ENCODE measurements at places on chromosomes 1 and 21.
A peak's percentile ranks its signal among the peaks of the same experiment; 100 is the strongest.

DNA sequence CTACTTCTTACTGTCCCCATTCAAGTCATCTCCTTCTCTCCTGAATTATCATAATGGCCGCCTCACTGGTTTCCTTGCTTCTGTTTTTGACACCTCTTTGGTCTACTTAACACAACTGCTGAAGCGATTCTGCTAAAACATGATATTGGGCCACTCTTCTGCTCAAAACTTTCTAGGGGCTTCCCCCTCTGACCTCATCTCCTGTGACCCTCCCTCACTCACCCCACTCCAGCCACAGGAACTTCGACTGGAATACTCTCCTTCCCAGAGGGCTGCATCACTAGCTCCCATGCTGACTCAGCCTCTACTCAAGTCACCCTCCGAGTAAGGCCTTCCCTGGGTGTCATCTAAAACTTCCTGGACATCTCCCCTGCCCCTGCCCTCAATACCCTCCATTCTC, 35.7 kb downstream of the NRIP1 start:
- no peak for DNase-seq

DNA sequence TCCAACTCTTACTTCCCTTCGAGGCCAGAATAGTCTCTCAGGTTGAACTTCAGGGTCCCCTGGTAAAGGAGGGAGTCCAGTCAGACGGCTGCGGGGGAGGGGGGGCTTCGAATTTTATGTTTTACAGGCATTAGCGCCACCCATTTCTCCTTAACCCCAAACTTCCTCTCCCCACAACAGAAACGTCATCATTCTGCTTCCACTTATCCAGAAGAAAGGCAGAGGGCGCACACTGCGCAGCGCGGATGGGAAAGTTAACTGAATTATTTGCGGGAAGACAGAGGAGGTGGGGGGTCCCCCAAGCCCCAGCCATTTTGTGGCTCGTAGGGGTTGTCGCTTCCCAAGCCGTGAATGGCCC, 529 bp upstream of the PRMT2 start:
- peak; percentile 95 for DNase-seq

- DNase-seq = no peak
Measured at GRCh38 chr1:186497651-186498050, 36.7 kb upstream of the PDC start.

GRCh38 chr1:199733125-199733524, 294.4 kb upstream of the NR5A2 start:
- DNase-seq = no peak

DNA sequence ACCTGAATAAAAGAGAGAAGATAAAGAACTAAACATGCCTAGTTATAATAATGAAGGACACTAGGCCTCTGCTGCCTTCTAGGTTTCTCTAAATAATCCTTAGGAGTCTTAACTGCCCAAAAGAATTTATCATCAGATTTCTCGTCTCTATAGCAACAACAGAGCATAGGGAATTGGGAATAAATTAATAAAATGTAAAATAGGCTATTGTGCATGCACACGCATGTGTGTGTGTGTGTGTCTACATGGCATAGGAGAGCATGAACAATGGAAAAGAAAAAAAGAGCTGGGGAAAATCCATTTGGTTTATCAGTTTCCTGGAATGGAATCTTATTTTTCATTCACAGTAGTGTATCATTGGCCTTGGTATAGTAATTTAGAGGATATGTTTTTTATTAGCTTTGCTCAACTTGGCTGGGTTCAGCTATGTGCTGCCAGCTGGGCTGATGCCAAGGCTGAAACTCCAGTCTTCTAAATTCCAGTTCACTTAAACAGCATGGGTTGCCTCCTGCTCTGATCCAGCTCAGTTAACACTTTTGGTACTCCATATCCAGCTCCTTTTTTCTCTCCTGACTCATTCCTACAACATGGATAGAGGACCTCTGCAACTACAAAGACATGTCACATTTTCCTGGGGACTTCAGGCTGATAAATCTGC, 80.6 kb upstream of the SLFNL1 start:
- no peak for DNase-seq

DNA sequence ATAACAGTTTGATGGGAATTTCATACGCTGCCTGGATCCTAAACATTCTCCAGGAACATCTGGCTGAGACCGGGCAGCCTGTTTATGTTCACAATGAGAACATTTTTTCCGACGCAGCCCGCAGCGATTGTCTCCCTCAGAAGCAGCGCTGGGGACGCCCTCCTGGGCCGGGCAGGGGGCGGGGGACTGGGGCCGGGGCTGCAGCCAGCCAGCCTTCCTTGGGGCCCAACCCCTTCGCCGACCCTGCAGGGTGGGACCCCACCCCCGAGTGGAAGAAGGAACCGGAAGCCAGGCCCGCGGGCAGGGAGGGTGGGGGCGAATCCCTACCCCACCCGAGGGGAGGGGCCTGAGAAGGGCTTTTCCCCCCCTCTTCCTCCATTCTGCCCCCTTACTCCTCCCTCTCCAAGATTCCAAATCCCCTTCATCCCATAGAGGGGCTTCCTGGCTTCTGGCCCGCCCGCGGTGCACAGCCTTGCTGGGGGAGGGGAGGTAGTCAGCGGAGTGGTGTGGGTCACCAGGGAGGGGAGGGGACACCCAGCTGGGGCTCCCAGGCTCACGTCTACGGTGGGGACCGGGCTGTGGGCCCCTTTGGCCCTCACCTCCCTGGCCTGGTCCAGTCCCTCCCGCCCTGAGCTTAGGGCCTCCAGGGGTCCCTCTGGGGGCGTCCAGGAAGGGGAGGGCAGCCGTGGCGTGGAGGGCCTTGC, 60.6 kb downstream of the WNT9A start:
- peak; percentile 62 for DNase-seq

DNA sequence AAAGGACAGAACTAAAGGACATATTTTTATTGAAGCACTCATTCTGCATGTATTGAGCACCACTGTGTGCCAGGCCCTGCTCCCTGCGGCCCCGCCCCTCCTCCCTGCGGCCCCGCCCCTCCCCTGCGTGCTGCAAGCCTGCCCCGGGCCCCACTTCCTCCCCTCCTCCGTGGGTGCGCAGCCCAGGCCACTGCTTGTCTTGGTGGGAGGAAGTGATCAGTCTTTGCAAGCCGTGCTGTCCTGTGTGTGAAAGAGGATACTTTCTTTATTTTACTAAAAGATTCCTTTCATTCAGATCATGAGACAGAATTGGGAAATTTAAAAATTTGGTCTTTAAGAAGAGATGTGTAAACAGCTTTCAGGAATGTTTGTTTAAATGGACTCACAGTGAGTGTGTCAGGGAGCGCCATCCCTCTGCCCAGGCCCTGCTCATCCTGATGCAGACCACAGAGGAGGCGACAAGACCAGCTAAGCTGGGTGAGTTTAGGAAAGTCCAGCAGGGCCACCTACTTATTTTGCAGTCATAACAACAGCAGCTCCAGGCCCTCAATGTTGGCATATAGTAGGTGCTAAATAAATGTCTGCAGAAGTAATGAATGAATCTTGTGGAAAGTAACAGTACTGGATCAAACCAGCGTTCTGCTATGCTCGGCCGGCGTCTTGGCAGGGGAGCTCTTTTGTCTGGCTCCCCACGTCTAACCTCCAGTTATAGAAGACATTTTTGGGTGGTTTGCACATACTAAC, 88.3 kb upstream of the SELENON start:
- peak; percentile 70 for DNase-seq

DNA sequence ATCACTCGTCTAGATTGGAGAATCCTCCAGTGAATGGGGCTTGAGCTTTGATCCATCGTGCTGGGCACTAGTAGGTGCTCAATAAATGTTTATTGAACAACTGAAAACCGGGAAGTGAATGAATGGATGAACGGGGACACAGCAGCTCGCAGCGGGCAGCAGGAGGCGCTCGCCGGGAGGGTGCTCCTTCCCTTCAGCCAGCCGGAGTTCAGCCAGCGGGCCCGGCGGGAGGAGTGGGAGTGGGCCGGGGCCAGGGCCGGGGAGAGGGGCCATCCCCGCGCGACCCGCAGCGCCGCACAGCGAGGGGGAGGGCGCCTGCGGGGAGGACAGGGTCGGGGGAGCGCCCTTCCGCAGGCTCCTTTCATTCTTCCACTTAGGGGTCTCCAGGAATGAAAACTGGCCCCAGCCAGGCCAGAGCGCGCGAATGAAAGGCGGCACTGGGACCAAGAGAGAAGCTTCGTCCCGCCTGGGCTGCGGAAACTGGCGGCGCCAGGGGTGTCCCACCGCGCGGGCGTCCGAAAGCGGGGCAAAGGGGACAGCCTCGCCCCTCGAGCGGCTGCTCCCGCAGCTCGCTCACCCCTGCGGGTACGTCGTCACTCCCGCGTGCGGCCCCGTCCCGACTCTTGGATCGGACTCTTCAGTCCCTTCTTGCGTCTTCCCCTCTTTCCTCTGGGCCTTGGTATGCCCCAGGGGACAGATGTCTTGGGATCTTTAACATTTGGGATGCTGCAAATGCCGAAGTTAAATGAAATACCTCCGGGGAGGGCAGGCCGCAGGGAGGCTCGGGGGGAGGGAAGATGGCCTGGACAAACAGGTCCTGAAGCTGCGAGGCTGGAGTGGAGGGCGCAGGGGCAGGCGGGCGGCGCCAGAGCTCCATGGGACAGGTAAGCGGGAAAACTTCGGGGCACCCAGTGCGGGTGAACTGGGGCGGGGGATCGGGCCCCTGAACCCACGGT, 3.6 kb upstream of the INAVA start:
- peak; percentile 45 for DNase-seq

- DNase-seq = no peak
Measured at GRCh38 chr21:42417533-42417932, 13.8 kb downstream of the UBASH3A start.

GRCh38 chr1:162336621-162337285, 39.9 kb downstream of the SPATA46 start:
- no peak for DNase-seq

- no peak for DNase-seq
Measured at GRCh38 chr1:212074313-212074712, 38.8 kb downstream of the DTL start.

- peak; percentile 83 for DNase-seq
Measured at GRCh38 chr1:202235856-202236837, 42.5 kb downstream of the LGR6 start.

GRCh38 chr1:206032380-206033140, 8.9 kb upstream of the CTSE start:
- no peak for DNase-seq

- peak; percentile 77 for DNase-seq
Measured at GRCh38 chr1:237851210-237851845, 39.4 kb downstream of the ZP4 start.

- DNase-seq = no peak
Measured at GRCh38 chr1:43799656-43800635, 92.6 kb downstream of the ST3GAL3 start.

DNA sequence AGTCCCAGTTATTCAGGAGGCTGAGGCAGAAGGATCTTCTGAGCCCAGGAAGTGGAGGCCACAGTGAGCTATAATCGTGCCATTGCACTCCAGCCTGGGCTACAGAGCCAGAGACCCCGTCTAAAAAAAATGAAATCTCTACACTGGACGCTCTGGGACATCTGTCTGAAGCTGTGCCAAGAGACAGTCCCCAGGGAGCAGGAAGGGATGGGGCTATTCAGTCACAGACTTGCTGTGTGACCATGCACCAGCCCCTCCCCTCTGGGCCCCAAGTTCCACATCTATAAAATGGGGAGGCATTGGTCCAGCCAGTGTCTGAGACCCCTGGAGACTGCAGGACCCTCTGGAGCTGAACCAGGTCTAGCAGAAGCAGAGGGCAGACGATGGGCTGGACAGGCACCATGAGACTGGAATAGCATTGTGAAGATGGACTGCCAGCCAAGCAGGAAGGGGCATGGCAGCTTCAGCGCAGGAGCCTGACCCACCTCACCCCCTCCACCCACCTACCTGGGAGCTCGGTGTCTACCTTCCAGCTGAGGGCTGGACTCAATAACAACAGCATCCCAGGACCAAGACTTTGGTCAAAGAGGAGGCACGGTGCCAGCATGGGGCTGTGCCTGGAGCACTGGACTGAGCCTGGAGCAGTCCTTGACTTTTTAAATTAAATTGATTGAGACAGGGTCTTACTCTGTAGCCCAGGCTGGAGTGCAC, 1.4 kb downstream of the TMEM54 start:
- no peak for DNase-seq

DNA sequence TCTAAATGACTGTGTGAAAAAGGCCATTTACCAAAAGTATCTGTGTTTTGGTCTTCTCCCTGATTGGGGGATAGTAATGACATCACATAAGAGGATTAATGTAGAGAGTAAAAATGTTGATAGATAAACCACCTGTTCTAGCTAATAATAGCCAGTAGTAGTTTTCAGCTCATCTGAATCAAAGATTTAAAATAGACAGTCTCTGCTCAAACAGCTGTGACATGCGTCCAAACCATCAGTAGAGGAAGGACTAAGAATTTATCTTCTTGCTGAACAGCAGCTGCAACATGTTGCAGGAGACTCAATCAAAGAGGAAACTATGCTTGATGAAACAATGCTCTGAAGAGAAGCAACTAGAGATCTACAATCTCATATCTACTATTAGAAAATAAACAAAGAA, 21.4 kb downstream of the TMPRSS15 start:
- no peak for DNase-seq

DNA sequence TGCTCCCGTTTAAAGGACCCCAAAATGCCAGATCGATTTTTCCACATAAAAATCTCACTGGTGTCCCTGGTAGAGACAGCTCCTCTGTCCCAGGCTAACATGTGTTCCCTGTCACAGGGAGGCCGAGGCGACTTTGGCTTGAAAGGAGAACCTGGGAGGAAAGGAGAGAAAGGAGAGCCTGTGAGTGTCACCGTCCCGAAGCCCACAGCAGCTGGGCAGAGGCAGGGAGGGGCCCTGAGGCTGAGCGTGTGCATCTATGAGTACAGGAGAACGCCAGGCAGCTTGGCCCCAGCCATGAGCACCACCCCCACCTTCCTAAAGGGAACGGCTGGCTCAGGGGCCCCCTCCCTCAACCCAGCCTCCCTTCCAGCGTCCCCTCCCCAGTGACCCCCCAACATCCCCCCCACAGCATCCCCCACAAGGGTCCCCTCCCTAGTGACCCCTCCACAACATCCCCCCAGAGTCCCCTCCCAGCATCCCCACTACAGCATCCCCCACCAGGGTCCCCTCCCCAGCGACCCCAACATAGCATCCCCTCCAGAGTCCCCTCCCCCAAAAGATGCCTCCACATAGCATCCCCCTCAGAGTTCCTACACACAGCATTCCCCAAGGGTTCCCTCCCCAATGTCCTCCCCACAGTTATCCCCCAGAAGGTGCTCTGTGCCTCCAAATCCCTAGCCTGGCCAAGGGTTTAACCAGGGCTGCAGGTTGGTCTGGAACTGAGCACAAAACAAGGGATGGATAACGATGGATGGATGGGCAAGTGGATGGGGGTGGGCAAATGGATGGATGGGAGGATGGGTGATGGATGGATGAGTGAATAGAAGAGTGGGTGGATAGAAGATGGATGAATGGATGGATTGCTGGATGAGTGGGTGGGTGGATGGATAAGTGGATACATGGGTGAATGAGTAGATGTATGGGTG, 25.1 kb downstream of the COL6A2 start:
- no peak for DNase-seq

All from hematopoietic multipotent progenitor cell treated with erythropoietin and hydrocortisone succinate and interleukin-3 and kit ligand, for 4 days (in vitro differentiated cells).